ENCODE measurements at places on chromosomes 7 and 10. TPM values are rescaled to one million over a fixed set of nuclear protein-coding genes. Genes with fewer than 3 reads are reported as not detected.
A peak's percentile ranks its signal among the peaks of the same experiment; 100 is the strongest.

DNA sequence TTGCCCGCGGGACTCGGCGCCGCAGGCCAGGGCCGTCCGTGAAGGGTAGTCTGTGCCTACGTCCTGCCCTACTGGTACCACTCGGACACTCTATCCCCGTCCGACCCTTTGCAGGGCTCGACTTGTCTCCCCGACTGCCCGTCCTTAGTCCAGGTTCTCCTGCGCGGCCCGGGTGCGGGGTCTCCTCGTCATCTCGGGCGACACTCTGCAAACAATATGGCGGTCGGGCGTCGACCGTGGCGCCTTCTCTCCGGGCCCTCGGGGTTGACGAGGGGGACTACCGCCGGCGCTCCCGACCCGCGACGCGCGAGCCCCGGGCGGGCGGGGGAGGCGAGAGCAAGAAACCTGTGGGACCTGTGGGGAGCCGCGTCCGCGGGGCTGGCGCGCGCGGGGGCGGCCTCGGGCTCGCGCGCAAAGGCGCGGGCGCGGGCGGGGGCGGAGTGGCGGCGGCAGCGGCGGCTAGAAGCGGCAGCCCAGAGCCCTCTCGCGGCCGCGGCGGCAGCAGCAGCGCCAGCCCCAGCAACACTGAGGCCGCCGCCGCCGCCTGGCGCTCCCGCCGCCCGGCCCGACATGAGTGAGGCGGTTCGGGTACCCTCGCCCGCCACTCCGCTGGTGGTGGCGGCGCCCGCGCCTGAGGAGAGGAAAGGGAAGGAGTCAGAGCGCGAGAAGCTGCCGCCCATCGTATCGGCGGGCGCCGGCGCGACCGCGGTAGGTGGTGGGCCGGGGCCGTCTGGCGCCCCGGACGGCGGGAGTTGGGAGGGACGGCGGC, at the start of gene HECTD2:
TSS of gene HECTD2 (plus strand) at position 476 of the 769 bp plus-strand sequence. CDS start at position 571, 95 bp downstream.
- DNase-seq, result peak; percentile 70

DNA sequence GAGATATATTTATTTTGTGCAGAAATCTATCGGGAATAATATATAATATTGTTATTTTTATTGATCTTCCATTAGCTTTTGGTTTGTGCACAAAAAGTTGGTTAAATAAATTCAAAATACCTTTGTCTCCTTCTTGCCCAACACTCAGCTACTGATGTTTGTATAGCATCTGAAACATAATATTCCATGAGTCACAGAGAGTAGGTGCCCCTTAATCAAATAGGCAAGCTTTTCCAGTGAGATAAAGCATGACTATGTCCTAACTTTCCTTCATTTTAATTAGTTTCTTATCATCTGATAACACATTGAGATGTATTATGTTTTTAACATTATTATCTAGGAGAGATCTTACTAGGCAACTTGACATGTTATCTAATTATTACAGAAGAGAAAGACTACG, 432.2 kb downstream of the KIF20B start:
- DNase-seq, result no peak

GRCh38 chr7:113431406-113431805, 313.1 kb upstream of the SMIM30 start:
- DNase-seq, result no peak

GRCh38 chr7:136890399-136890798, 21.9 kb downstream of the CHRM2 start:
- DNase-seq, result no peak

The KCNIP2 gene
- total RNA-seq, result 0.27 TPM

GRCh38 chr7:99504281-99504602, 220 bp upstream of the ZKSCAN5 start:
- no peak for DNase-seq

The PTN gene
- not detected for total RNA-seq

GRCh38 chr10:86340991-86341260, 25.7 kb downstream of the GRID1 start:
- no peak for DNase-seq

- DNase-seq, result no peak
Measured at GRCh38 chr10:66244953-66245352, 680.9 kb upstream of the LRRTM3 start.
